Glutamatergic neuron (in vitro differentiated cells): ENCODE measurements at places on chromosomes 5 and 9. TPM values are rescaled to one million over a fixed set of nuclear protein-coding genes. Genes with fewer than 3 reads are reported as not detected.
A peak's percentile ranks its signal among the peaks of the same experiment; 100 is the strongest.

The F12 gene
- total RNA-seq: 5.4 TPM

The RIGI gene
- total RNA-seq: 3.0 TPM

The TRIP13 gene
- total RNA-seq: 3.9 TPM

DNA sequence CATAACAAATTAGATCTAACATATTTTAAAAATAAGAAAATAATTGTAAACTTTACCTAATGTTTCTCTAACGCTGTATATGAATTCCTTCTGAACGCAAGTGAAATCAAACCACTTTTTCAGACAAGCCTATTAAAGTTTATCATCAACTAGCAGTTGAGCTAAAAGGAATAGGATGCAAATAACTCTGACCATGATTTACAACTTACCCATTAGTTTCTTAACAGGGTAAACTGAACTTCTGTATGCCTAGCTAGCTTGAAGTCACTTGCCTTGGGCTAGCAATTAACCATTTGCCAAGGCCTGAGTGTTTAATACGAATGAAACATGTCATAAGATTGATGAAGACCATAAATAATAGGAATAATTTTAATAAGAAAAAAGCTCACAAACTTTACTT, 762.7 kb upstream of the ARRDC3 start:
- H3K36me3 ChIP-seq: no peaks in the 10 kb centered on the region
- H3K27me3 ChIP-seq: no peaks in the 10 kb centered on the region
- no peak overlapping the region for H3K4me3 ChIP-seq
- no peak overlapping the region for H3K27ac ChIP-seq
- DNase-seq: no peak

GRCh38 chr9:133707065-133707762, 30.9 kb downstream of the SARDH start:
- H3K27ac ChIP-seq: no peak overlapping the region
- DNase-seq: peak; percentile 9
- H3K4me3 ChIP-seq: no peak overlapping the region
- no peaks in the 10 kb centered on the region for H3K36me3 ChIP-seq
- peaks cover 14% of the 10 kb centered on the region for H3K4me1 ChIP-seq

GRCh38 chr9:28970241-28970654, 1397.0 kb upstream of the C9orf72 start:
- H3K36me3 ChIP-seq: no peaks in the 10 kb centered on the region
- H3K27ac ChIP-seq: no peak overlapping the region

GRCh38 chr5:119614838-119615237, 14.5 kb upstream of the FAM170A start:
- H3K4me1 ChIP-seq: no peaks in the 10 kb centered on the region
- no peak for DNase-seq
- H3K27ac ChIP-seq: no peak overlapping the region
- H3K36me3 ChIP-seq: no peaks in the 10 kb centered on the region

DNA sequence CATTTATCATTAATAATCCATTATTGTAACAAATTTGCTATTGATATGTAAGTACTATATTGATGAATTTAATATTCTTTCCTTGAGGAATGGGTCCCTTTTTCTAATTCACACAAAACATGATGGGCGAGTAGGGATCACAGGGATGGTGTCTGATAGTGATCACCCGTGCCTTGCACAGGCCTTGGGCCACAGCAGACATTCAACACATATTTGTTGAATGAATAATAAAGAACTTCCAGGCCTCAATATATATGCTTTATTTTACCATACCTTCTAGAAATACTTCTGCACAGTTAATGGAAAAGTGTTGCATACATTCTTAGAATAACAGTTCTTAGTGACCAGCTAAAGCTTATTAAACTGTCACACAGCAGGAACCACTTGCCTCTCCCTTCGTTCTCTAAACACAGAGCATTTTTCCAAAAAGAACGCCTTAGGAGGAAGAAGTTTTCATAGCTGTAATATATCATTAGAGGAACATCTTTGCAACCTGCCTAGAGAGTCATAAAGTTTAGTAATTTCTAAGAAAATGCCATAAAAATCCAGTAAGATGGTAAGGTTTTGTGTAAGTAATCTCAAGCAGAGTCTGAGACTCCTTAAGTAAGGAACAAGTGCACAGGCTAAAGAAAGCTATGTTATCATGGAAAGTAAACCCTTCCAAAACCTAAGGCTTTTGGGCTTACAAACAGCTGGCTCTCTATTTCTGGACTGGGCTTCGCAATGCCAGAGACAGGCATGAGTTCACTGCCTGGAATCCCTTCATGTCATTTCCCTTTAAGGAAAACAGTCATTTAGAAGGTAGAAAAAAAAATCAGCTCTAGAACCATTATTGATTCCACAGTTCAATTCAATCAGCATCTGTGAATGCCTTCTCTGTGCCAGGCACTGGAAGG, 17.7 kb downstream of the TTLL11 start:
- no peak for DNase-seq
- H3K4me3 ChIP-seq: no peak overlapping the region
- H3K27me3 ChIP-seq: peaks cover 2% of the 10 kb centered on the region
- H3K36me3 ChIP-seq: peaks cover 12% of the 10 kb centered on the region
- peaks cover 5% of the 10 kb centered on the region for H3K4me1 ChIP-seq
- H3K27ac ChIP-seq: no peak overlapping the region
